ENCODE measurements at places on chromosomes 7 and 10. TPM values are rescaled to one million over a fixed set of nuclear protein-coding genes. Genes with fewer than 3 reads are reported as not detected.

The ACTL6B gene
- total RNA-seq, result not detected

The BEND7 gene
- 5.4 TPM for total RNA-seq

The JAKMIP3 gene
- total RNA-seq, result 0.11 TPM

The WNT16 gene
- 0.87 TPM for total RNA-seq

The GATAD1 gene
- total RNA-seq, result 30.1 TPM

The TEX47 gene
- not detected for total RNA-seq

The GARIN1A gene
- total RNA-seq, result 0.33 TPM

The CYP2C19 gene
- total RNA-seq, result not detected

The SNCG gene
- 7.5 TPM for total RNA-seq

The COL28A1 gene
- 0.55 TPM for total RNA-seq

The PON3 gene
- total RNA-seq, result 0.11 TPM

The BMPER gene
- 5.0 TPM for total RNA-seq

The MUC12 gene
- 0.44 TPM for total RNA-seq

The FGL2 gene
- total RNA-seq, result 0.22 TPM
